Activated CD4-positive, alpha-beta memory T cell treated with anti-CD3 and anti-CD28 coated beads for 36 hours (primary cell): ENCODE measurements at places on chromosomes 5 and 9. TPM values are rescaled to one million over a fixed set of nuclear protein-coding genes. Genes with fewer than 3 reads are reported as not detected.
A peak's percentile ranks its signal among the peaks of the same experiment; 100 is the strongest.

- no peak for DNase-seq
These were observed 16.8 kb upstream of the CCL28 start for GRCh38 chr5:43429016-43429415.

GRCh38 chr5:164306662-164307061, 801.2 kb downstream of the MAT2B start:
- DNase-seq: no peak

- no peak for DNase-seq
These were observed 8.4 kb upstream of the SFXN1 start for GRCh38 chr5:175469916-175470315.

GRCh38 chr5:144469106-144469505, 298.4 kb downstream of the KCTD16 start:
- DNase-seq: no peak

Gene ZFP37
- 1.5 TPM for total RNA-seq

Gene PAEP
- total RNA-seq: not detected

Gene ACSL6
- total RNA-seq: 5.6 TPM

Gene PSD2
- total RNA-seq: not detected

GRCh38 chr5:136674178-136674577, 308.8 kb upstream of the TRPC7 start:
- DNase-seq: no peak

Gene RPS14
- 3,882 TPM for total RNA-seq

Gene DCTN3
- total RNA-seq: 85.3 TPM

DNA sequence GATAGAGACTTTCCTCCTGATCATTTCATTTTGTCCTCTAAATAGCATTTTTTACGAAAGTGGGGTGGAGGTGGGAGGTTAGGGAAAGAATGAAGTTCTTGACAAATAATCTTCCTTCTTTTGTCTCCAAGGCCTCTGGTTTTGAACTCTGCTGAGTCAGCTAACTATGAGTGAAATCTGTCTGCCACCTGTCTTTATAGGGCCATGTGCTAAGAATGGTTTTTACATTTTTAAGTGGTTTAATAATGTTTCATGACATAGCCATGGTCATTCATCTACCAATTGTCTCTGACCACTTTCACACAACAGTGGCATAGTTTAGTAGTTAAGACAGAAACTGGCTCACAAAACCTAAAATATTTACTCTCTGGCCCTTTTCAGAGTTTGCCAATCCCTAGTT, 7.6 kb downstream of the MAN2A1 start:
- DNase-seq: no peak

Gene PCDHA1
- not detected for total RNA-seq

DNA sequence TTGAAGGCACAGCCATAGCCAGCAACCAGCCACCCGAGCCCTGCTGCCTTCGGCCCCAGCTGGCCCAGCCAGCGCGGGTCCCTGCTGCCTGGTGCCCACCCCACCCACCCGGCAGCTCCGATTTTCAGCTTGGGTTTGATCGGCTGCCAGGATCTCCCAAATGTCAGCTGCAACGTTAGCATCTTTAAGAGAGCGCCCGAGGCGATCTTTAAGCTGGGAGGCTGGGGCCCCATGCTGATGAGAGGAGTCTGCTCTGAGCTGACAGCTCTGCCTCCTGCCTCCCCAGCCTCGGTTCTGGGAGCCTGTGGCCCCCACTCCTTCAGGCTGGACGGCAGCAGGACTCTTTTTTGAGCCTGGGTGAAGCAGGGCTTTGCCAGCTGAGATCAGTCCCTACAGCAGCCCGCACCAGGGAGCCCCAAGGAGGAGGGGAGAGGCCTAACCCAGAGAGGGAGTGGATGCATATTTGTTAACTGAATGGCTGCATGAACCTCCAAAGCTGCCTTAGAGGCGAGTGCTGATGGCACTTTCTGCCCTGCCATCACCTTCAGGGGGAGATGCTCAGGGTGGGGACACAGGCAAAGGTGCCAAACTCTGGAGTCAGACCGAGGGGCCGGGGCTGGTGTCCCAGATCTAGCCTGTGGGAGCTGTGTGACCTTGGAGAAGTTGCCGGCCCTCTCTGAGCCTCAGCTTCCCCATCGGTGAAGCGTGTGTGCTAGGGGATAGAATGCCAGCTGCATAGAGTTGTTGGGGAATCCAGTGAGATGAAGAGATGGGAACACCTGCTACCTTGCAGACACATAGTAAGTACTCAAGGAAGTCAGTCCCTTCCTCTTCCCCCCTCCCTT, 165.5 kb downstream of the C9orf50 start:
- DNase-seq: no peak

GRCh38 chr5:147674411-147674810, 108.1 kb downstream of the JAKMIP2 start:
- no peak for DNase-seq

- no peak for DNase-seq
These were observed 8.8 kb downstream of the PRXL2C start for GRCh38 chr9:96646081-96646991.

DNA sequence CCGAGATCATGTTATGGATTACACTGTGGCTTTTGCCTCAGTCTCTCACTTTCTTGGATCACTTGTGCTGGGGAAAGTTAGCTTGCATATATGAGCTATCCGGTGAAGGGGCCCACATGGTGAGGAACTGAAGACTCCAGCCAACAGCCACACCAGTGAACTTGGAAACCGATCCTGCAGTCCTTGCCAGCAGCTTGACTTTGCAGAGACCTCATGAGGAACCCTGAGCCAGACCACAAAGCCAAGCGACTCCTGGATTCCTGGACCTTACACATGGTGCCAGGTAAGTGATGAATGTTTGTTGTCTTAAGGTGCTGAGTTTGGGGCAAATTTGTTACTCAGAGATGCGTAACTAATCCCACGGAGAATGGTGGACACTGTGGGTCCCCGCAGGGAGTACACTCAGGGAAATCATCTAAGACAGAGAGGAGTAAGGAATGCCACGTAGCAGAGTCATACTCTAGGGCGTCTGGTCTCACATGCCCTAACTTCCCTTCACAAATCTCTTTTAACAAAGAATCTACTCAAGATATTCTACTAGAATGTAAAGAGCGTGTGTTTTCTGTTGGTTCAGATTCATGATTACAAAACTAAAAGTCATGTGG, 76.5 kb upstream of the PJA2 start:
- no peak for DNase-seq

GRCh38 chr9:109455861-109456260, 42.2 kb downstream of the PTPN3 start:
- DNase-seq: no peak

DNA sequence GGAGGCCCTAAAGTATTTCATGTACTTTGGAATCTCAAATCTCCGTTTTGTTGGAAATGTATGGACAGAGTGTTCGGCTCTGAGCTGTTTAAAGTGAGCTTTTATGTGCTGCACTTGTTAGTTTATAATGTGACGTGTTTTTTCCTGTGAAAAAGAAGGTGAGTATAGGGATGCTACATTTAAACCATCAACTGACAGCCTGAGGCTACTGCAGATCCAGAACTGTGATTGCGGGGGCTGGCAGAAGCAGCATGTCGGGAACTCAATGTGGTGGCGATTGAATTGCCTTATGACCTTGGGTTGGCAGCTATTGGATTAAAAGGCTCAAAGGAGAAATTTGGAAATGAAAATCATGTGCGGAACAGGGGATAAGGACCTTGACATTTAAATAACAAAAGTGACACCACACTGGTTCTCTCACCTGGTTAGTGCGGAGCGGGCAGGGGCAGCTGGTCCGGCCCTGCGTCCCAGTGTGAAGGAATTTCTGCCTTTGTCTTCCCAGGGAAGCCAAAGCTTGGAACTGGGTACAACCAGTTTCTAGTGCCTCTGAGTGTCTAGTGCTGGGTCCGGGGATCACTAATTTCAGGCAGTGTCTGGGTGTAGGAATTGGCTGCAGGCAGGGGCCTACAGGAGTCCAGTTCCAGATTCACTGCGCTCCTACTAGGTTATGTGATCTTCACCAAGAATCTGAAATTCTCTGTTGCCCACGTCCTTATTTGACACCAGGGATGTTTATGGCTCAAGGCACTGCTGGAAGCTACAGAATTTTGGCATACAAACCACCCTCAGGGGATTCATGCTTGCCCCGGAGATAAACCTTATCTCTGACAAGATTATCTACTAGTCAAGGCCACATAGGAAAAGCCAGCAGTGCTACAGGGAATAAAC, 120.7 kb upstream of the ERCC6L2 start:
- DNase-seq: no peak

GRCh38 chr5:138169124-138169523, 9.3 kb downstream of the BRD8 start:
- no peak for DNase-seq

DNA sequence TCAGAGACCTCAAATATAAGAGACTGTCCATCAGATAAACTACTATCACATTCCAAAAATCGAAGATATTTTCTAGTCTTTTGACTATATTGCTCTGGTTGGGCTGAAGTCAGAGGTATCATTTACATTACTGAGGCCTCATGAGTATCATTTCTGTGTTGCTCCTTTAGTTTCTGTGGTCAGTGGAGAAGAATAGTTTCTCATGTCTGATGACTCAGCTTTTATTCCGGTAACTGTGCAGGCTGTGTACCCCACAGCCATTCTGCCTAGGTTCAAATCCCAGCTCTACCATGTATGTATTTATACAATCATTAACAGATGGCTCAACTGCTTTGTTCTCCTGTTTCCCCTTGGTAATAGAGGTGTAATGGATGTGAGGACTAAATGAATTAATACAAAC, 179.3 kb downstream of the ALDH1A1 start:
- DNase-seq: no peak

DNA sequence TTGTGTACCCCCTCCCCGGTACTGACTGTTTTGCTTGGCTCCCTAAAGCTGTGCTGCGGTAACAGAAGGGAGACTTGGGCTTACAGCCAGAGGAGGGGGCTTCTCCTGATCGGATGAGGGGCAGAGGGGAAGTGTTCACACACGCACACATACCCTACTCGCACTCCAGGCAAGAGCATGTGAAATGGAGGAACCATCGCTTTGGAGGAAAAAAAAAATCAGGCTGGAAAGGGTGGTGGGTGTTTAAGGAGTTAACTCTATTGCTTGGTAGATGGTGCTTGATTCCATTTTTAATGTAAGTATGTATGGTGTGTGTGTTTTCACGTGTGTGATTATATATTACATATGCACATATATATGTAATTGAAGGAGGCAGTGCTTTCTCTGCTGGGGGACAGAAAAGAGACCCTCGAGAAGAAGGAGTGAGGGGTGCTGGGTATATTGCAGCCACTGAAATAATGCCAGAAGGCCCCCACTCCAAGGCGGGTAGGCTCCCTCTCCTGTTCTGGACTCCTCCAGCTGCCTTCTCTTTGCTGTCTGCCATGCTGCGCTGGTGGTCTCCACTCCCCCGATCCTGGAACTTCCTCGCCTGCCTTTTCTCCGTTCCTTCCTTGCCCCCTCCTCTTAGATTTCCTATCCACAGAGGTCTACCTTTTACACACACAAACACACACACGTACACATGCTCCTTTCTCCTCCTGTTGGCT, 721 bp downstream of the GRIA1 start:
- DNase-seq: no peak

DNA sequence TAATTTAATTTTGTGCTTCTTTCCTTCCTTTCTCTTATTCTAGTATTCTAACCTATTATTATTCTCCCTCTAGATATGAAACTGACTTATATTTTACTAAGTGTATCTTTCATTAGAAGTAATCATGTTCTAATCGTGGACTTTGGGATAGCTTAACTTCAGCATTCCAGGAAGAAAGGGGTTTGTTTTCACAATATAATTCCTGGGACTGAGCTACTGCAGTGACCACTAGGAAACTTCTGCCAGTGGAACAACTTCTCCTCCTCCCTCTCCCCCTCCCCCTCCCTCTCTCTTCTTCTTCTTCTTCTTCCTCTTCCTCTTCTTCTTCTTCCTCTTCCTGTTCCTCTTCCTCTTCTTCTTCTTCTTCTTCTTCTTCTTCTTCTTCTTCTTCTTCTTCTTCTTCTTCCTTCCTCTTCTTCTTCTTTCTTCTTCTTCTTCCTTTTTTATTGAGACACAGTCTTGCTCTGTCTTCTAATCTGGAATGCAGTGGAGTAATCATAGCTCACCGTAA, 127.9 kb downstream of the NNT start:
- DNase-seq: no peak

- no peak for DNase-seq
These were observed 100.7 kb downstream of the MTX3 start for GRCh38 chr5:79890119-79890929.

- DNase-seq: no peak
These were observed 11.6 kb upstream of the CMBL start for GRCh38 chr5:10319202-10319851.

GRCh38 chr5:107542428-107542827, 128.3 kb downstream of the EFNA5 start:
- no peak for DNase-seq

Gene SPINK13
- total RNA-seq: not detected

DNA sequence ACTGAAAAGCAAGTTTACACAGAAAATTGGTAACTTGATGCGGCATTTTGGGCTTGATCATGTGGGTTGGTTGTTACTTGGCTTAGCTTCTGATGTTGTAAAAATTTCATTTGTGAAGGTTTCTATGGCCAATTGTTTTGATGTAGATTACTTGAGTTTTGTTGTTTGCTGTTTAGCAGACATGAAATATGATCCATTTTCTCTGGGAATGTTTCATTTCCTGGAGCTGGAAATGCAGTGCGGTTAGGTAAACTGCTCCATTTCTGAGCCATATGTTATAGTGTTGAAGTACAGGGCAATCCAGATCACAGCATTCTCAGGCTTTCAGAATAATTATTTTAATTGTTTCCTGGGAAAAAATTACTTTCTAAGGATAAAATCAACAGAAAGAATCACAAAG, 396.9 kb downstream of the ENC1 start:
- DNase-seq: no peak

Gene ZDHHC11B
- total RNA-seq: 0.34 TPM

Gene PCDH12
- 2.6 TPM for total RNA-seq

DNA sequence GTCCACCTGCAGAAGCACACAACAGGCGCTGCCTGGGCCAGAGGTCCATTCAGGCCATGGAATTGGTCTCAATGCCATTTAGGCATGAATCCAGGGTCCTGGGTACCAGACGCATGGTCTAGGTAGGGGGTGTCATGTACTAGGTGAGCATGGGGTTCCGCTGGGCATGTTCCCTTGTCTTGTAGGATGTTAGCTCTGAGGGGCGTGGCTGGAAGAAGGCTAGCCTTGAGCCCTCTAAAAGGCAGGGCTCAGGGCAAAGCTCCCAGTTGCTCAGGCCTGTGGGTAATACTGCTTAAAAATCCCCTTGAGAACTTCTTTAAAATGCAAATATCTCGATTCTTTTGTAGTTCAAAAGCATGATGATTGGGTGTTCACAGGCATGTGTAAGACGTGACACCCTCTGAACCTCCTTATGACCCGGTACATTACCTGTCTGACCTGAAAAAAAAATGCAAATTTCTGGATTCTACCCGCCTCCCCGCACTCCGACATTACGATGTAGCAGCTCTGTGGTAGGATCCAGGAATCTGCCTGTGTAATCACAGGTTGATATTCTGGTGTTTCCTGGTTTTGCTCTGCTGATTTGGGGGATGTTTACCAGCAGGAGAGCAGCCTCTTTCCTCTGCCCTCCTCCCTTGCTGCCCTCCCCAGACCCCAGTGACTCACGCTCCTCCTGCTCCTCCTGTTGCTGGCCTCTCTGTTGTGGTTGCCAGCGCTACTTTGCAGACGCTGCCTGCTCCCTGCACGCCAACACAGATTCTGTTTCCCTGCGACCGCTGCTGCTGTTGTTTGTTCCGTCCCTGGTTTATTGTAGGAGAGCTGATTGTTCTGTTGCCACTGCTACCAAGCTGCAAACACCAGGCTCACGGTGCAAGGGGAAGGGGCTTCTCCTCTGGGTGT, 5.7 kb downstream of the TMC1 start:
- peak; percentile 91 for DNase-seq
